ENCODE measurements at places on chromosomes 12 and 14.

GRCh38 chr14:62528296-62528695, 517.0 kb downstream of the KCNH5 start:
- DNase-seq, result no peak

GRCh38 chr14:84751745-84752144, 778.2 kb upstream of the FLRT2 start:
- no peak for DNase-seq

GRCh38 chr12:27843714-27844245, 63.7 kb upstream of the MANSC4 start:
- DNase-seq, result no peak

DNA sequence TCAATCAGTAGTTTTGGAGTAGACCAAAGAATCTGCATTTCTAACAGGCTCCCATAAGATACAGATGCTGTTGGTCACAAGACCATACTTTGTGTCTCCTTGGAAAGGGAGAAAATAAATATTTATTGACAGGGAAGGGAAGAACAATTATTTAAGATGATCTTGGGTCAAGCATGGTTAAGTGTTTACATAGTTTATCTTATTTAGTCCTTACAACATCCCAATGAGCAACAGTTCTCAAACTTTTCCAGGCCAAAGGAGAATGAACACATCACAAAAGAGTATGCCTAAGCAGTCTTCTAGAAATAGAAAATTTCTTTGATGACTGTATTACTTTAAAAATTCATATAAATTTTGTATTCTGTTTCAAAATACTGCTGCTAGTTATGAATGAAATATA, 8.8 kb downstream of the LPCAT3 start:
- DNase-seq, result no peak

DNA sequence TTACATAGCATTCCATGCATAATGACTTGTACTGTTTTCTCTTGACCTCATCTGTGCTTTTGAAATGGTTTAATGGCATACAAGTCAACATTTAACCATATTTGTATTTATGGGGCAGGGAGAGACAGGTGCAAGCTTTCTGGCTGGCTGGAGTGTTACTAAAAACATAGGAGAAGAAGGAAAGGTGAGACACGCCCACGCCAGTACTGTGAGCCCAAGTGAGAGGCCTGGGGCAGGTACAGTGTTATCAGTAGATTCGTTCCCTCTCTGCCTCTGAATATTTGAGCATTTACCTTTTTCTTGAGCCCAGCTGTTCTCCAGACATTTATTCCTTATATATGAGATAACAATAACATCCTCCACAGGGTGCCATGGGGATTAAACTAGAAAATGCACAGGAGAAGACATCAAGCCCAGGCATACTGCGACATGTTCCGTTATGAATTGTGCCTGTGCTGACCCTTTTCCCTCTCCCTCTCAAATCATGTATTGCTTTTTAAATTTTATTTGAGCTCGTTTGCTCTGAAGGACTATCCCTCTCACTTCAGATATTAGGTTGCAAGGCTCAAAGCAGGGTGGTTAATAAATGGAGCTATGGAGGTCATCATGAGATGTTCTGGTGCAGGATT, 34.6 kb upstream of the TUBA1C start:
- no peak for DNase-seq

DNA sequence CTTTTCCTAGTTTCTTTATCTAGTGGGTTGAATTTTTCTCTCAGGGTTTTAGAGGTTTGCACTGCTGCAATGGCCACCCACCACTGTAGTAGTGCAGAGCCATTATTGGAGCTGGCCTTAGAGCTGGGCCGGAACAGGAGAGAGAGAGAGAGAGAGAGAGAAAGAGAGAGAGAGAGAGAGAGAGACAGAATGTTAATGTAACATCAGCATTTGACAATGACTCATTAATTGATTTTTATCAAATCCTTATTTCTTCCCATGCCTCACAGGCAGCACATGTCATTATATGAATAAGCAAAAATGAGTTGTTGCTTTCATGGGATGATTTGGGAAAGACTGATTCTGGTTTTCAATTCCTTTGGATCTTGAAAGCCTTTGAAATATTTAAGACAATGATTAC, 76.3 kb upstream of the PPP4R3A start:
- DNase-seq, result no peak

GRCh38 chr12:115623764-115624334, 653.6 kb downstream of the MED13L start:
- no peak for DNase-seq

- DNase-seq, result peak; percentile 9
These were observed 208.3 kb downstream of the EXOC5 start for GRCh38 chr14:57060276-57060955.

- no peak for DNase-seq
These were observed 94.9 kb upstream of the TTC7B start for GRCh38 chr14:90911121-90911520.

- DNase-seq, result no peak
These were observed 285.3 kb downstream of the DPF3 start for GRCh38 chr14:72608391-72609204.

- no peak for DNase-seq
These were observed 27.1 kb downstream of the DEGS2 start for GRCh38 chr14:100132161-100132902.

GRCh38 chr14:33449703-33450395, 501.0 kb downstream of the EGLN3 start:
- DNase-seq, result no peak

DNA sequence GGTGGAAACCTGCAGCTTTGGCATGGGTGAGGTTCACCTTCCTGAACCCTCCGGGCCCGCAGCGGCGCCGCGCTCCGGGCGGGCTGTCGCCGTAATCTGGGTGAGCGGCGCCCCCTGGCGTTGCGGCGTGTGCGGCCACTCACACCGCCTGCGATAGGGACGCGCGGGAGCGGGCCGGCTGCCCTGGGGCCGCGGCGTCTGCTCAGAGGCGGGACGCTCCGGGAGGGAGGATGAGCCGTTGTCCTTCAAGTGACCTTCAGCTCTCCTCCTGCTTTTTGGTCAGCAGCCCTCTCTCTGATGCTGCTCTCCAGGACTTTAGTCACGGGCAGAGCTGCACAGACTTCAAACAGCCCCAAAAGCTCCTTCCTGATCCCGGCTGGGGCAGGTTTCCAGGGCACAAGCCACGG, 211.7 kb upstream of the FKBP4 start:
- no peak for DNase-seq

- no peak for DNase-seq
These were observed 20.4 kb downstream of the SAV1 start for GRCh38 chr14:50647753-50648152.

GRCh38 chr14:20934148-20934762, 21.0 kb upstream of the RNASE2 start:
- DNase-seq, result no peak

- DNase-seq, result no peak
These were observed 58.9 kb downstream of the BCL11B start for GRCh38 chr14:99213101-99213500.

DNA sequence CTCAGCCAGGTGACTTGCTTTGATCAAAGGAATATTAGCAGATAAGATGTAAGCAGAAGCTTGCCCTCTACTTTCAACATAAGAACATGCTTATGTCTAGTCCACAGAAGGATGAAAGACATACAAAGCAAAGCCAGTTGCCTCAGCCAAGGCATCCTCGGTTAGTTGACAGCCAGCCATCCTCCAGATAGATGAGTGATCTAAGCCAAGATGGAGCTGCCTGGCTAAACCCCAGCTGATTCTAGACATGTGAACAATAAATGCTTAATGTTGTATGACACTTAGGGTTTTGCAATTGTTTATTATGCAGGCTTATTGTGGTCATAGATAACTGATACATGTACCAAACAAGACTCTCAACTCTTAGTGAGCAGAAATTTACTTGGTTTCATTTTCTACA, 157.6 kb upstream of the TMTC2 start:
- no peak for DNase-seq

DNA sequence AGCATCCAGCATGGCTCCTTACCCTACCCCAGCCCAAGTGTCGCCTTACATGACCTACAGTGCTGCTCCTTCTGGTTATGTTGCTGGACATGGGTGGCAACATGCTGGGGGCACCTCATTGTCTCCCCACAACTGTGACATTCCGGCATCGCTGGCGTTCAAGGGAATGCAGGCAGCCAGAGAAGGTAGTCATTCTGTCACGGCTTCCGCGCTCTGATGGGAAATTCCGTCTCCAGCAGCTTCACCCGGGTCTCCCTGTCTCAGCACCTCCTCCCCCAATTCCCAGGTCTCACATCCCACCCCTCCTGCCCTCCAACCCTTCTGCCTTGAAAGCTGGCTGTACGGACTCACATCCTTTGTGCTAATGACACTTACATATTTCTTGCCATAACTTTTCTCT, 14.6 kb downstream of the PAX9 start:
- no peak for DNase-seq

- peak; percentile 36 for DNase-seq
These were observed 226.3 kb upstream of the NOS1 start for GRCh38 chr12:117587631-117588287.

Data from NCI-H2171 (cell line).